Uterine smooth muscle cell (primary cell): ENCODE measurements at places on chromosomes 6 and 20. TPM values are rescaled to one million over a fixed set of nuclear protein-coding genes. Genes with fewer than 3 reads are reported as not detected.

The BTN1A1 gene
- total RNA-seq, result not detected in 2 replicates

The OR2H2 gene
- total RNA-seq, result not detected in 2 replicates

The SCUBE3 gene
- total RNA-seq, result 21.1 and 58.5 TPM in 2 replicates

The MTCH1 gene
- 238 and 316 TPM in 2 replicates for total RNA-seq

The NKX2-2 gene
- not detected in 2 replicates for total RNA-seq

The WFDC12 gene
- not detected in 2 replicates for total RNA-seq

The DPM1 gene
- 81.1 and 115 TPM in 2 replicates for total RNA-seq

The SCRT2 gene
- not detected in 2 replicates for total RNA-seq

The NRM gene
- total RNA-seq, result 2.2 and 4.0 TPM in 2 replicates

The SH3BGRL2 gene
- 4.4 and 6.7 TPM in 2 replicates for total RNA-seq

The NKAIN2 gene
- total RNA-seq, result not detected in 2 replicates

The ILRUN gene
- total RNA-seq, result 50.9 and 60.2 TPM in 2 replicates

The LTV1 gene
- total RNA-seq, result 25.5 and 35.7 TPM in 2 replicates

The RFX6 gene
- under 0.01 TPM in 1 of 2 replicates, not detected in the other for total RNA-seq

The VIP gene
- not detected in 2 replicates for total RNA-seq

The PTCRA gene
- total RNA-seq, result not detected in 2 replicates

The NOX3 gene
- not detected in 2 replicates for total RNA-seq

The STXBP5 gene
- 65.1 and 110 TPM in 2 replicates for total RNA-seq

The DDR1 gene
- total RNA-seq, result 8.6 and 22.4 TPM in 2 replicates

The LAMA4 gene
- total RNA-seq, result 105 and 276 TPM in 2 replicates

The FAM83C gene
- not detected in 2 replicates for total RNA-seq

The ARHGAP40 gene
- total RNA-seq, result under 0.01 TPM in 1 of 2 replicates, not detected in the other
